ENCODE measurements at places on chromosomes 3 and 15.

DNA sequence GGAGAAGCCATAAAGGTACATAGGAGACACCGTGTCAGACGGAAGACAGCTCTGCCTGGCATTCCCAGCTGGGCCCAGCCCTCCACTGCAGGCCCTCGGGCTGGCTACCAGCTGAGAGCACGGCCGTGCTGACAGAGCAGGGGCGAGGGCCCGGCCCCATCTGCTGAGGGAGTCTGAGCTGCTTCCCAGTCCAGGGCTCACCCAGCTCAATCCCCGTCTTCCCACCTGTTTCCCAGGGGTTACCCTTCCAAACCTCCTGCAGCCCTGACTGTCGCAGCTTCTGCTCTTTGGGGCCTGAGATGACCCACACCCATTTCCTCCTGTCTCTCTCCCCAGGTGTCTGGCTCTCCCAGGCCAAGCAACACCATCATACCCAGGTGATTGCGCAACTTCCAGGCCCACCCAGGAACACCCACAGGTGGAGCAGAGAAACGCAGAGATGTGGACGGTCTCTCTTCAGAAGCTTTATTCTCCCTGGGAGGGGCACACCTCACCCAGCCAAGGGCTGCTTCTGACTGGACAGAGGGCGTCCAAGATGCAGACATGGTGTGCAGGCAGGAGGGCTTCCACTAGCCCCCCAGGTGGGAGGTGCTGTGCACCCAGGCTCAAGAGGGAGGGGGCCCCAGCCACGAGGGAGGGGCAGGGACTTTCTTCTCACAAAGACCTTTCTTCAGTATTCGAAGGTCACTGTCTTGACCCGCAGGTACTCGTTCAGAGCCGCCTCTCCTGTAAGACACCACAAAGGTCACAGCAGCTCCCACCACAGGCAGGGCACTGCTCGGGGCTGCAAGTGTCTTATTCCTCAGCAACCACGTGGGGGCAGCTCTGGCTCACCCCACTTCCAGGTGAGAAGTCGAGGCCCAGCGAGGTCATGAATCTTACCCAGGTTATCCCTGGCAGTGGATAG, 19.4 kb upstream of the SLC41A3 start:
- DNase-seq, result no peak

DNA sequence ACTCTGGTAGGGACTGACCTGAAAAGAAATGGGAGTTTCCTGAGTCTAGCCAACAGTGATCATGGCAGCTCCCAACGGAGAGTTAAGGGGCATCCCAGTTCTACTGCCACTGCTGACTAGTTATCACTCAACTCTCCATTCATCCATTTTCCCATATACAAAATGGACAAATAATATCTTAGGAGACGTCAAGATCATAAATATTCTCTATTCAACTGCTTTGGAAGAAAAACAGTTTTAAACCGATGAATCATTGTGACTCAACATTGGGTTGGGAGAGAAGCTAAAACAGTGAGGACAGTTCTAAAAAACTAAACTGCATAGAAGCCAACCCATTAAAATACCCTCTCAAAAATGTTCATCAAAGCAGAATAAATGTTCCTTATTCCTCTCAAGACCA, 57.6 kb upstream of the CHRM5 start:
- DNase-seq, result no peak

DNA sequence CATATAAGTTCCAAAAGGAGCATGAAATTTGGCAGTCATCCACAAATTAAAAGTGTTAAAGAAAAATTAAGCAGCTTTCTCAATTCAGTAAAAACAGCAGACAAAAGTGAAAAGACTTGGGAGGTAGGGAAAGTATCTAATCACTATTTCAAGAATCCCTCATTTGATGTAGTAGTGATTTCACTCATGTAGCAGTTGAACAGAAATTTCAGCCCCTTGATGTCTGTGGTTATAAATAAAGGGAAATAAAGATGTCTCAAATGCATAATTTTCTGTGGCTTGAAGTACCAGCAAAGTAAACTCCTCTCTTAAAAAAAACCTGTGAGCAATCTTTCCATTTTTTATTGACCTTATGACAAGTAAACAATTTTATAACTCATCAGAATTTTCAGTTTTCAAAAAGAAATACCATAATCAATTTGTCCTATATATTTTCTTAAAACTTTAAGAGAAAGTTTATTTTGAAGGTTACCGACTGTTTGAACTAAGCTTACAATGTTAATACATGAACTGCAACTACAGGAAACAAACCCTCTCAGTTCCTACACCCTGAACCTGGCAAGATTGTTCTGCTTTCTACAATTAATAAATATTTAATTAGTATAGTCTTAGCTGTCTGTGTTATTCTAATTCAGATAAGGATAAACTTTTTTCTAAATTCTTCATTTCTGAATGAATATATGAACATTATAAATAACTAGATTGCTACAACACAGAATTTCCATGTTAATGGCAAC, 94.2 kb downstream of the CBLB start:
- DNase-seq, result no peak

- DNase-seq, result no peak
Observed at GRCh38 chr15:46732060-46732459, 985.2 kb upstream of the SEMA6D start.

DNA sequence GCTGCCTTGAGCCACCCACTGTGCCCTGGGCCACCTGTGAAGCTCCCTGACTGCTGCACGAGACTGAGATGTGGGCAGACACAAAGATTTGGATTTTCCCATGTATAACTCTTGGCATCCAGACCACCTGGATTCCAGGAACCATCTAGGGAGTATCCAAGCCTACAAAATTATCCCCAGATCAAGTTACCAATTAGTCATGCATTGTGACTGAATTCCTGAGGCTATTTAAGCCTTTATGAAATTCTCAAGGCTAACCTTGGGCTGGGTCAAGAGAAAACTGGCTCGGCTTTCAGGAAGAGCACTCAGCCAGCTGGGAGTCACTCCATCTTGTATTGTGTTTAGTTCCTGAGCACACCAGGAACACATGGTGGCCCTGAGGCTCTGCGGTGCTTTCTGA, 13.3 kb upstream of the ATP13A5 start:
- no peak for DNase-seq

DNA sequence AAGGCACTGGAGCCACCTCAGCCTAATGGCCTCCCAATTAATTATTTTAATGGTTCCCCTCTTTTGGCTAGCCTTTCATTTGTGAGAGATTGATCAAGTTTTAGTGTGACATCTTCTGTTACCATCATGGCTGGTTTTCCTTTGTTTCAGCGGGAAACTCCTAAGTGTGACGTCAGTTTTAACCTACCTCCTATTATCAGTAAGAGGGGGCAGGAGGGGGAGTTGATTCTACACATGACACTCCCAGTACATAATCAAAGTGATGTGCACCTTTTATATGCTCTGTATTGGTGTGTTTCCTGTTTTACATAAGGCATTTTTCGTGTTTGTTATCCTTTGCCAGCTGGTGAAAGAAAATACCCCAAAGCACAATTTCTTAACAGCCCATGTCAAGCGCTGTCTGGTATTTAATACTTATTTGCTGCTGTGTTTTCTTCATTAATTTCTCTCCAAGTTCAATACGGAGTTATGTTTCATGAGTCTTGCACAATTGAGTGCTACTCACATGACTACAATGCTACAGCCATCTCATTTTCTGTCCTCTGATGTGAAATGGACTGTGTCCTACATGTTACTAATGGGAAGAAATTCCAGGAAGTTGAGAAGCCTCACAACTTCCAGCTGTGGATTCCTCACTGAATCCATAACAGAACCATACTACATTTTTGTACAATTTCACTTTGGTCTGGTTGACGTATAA, 52.2 kb upstream of the POLR2M start:
- no peak for DNase-seq

DNA sequence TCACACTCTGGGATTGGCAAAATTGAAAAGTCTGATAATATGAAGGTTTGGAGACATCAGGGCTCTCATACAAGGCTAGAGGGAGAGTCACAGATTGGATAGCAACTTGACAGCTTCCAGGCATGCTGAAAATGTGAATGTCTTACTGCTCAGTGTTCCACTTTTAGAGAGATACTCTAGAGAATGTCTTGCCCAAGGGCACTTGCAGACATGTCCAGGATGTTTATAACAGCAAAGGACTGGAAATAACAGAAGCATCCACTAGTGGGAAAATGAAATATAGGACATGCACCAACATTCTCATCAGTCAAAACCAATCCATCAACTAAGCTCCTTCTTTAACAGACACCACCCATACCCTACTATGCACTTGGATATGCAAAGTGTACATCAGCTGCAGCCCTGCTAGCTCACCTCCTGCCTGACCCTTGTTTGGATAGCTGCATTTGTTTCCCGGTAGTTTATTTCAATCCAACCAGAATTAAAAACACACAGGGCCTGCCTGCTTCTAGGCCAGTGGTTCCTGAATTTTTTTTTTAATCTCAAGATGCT, 101.6 kb upstream of the ARHGEF3 start:
- no peak for DNase-seq

DNA sequence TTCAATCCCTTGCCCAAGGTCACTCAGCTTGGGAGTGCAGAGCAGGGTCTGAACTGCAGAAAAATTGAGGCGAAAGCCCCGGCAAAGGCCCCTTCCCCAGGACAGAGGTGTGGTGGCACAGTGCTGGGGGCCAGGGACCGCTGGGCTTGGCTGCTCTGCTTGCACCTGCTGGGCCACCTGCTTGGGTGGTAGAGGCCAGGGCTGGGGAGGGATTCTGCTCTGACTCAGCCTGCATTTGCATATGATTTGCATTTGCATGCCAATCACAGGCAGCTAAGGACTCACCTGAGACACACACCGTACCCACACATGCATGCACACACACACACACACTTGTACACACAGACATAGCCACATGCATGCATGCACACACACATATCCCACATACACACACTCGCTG, 9.9 kb downstream of the GRM2 start:
- DNase-seq, result no peak

DNA sequence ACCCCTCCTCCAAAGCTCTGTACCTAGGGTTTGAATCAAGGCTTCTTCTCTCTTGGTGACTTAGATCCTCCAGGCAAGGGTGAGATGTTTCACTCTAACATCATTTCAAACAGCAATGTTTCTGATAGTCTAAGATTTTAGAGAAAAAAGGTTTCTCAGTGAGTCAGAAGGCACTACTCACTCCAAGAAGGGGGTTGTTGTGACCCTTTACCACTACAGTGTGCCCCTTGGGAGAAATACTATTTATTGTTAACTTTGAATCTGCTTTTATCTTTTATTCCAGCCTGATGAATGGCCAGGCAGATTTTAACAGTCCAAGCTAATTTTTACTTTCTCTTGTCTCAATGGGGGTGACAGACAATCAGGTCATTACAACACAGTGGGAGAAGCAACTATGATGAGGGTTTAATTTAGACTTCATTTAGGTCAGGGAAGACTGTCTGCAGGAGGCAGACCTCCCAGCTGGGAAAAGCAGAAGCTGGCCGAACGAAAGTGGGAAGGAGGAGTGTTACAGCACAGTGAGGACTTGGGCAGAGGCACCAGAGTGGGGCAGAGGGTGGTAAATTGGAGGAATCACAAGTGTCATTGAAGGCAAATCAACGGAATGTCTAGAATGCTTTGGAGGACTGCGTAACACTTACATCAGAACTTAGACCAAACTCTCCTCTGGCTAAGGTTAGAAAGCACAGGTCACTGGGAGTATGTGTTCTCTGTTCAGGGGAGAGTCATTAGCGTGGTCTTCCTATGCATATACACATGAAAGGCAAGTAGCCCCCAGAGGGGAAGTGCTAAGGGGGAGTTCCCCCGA, 21.2 kb downstream of the ZNF860 start:
- DNase-seq, result no peak

GRCh38 chr3:135228201-135228600, 433.1 kb downstream of the EPHB1 start:
- DNase-seq, result no peak

GRCh38 chr15:85318048-85318731, 62.2 kb upstream of the AKAP13 start:
- peak; percentile 20 for DNase-seq

GRCh38 chr15:27956285-27956684, 142.8 kb downstream of the OCA2 start:
- no peak for DNase-seq

DNA sequence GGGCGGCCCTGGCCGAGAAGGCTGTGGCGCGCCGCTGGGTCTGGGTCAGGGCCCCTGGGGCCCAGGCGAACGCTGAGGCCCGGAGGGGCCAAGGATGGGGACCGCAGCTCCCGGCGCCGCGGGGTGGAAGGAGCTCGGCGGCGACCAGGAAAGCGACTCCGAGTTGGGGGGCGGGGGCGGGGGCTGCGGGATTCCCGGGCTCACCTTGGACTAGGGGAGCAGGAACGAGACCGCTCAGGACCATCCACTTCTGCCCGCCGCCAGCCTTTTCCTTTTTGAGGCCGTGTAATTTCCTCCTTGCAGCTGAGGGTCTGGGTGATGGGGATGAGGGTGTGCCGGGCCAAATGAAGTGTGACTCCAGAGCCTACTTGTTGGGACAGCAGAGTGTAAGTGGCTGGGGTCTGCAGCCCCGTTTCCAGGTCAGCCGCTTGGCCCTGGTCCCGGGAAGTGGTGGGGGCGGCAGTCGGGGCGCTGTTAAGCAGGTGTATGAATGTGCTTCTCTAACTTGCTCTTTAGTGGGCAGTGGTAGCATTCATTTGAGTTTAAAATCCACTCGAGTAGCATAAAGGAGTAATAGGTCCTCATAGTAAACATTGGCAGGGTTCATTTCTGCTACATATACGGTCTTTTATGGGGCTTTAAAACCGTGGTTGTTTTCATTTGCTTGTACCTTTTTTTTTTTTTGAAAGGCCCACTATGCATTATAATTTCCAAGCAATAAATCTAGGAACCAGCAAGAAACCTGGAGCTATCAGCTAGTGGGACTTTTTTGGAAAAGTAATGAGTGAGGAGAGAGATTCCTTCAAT, 717 bp downstream of the PXK start:
- DNase-seq, result no peak

DNA sequence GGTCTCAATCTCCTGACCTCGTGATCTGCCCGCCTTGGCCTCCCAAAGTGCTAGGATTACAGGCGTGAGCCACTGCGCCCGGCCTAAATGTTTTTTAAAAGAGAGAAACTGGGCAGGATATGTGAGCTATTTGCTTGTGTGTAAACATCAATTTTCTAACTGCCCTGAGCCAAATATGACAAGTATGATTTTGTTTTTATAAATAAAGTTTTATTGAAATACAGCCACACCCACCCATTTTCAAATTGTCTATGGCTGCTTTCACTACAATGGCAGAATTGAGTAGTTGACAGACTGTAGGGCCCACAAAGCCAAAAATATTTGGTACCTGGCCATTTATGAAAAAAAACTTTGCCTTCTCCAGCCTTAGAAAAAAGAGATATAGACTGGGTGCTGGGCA, 15.9 kb upstream of the HDC start:
- DNase-seq, result no peak
